ENCODE measurements at places on chromosomes 1 and 21.
A peak's percentile ranks its signal among the peaks of the same experiment; 100 is the strongest.

DNA sequence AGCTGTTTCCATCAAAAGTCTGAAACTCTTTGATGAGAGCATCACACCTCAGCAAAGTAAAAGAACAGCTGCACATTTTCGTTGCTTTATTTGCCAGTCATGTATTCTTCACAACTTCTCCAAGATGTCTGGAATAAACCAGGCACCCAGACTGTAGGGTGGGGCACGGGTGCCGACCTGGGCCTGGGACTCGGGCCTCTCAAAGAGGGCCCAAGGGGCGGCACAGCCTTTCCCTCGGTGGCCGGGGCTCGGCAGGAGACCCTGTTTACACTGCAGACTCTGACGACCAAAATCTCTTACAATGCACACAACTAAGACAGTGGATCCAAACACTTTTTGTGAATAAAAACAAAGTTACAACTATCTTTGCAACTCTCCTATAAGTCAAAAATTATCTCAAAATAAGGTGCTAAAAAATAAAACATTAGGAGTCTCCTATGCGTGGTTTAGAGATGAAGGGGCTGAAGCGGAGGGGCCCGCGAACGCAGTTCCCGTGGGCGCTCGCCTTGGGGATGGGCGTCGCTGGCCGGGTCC is 696 bp downstream of the LSS start:
- no peak for DNase-seq

DNA sequence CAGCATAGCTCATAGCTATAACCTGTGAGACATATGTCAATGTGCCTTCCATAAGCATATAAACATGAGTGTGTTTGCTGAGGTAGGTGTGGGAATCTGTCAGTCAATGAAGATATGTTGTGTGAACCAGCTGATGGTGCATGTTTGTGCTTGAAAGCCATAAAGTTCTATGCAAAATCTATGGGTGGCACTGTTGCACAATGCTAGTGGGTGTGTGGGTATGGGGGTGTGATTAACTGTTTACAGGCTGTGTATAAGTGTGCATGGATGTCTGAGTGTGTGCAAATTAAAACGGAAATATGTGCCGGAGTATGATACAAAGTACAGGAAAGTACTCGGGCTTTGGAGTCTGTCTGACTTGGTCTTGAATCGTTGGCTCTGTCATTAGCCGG is 1.0 kb upstream of the ATP2B4 start:
- peak; percentile 67 for DNase-seq

DNA sequence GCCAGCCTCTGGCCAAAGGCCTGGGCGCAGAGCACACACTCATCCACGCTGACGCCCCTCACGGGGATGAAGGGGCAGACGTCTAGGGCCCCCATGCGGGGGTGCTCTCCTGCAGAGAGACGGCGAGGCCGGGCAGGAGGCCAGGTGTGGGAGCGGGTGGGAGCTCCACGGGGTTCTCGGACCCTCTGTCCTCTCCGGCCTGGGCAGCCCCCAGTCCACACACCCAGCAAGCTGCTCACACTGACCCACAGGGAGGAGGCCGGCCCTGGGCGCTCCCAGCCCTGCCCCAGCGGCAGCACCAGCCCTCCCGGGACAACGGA is 2.5 kb downstream of the FTCD start:
- no peak for DNase-seq

DNA sequence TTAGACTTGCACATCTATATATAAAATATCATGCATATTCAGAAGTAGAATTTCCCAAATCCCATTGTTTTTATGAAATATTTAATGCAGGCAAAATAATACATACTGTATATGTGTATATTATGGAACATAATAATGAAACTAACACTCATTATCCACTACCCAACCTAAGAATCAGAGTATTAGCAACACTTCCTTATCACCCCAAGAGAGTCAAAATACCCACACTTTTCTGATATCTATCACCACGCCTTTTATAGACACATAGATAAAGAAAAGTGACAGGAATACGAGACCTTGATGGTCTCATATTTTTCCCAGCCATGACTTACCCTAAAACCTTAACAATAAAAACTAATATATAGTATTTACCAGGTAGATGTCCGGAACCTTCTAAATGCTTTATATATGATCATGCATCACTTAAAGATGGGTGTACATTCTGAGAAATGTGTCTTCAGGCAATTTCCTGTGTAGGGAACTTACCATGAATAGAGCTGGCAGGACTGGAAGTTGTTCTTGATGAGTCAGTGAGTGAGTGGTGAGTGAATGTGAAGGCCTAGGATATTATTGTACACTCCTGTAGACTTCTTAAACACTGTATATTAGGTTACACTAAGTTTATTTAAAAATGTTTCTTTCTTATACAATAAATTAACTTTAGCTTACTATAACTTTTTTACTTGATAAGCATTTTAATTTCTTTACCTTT is 45.5 kb downstream of the TNFSF4 start:
- DNase-seq, result no peak

DNA sequence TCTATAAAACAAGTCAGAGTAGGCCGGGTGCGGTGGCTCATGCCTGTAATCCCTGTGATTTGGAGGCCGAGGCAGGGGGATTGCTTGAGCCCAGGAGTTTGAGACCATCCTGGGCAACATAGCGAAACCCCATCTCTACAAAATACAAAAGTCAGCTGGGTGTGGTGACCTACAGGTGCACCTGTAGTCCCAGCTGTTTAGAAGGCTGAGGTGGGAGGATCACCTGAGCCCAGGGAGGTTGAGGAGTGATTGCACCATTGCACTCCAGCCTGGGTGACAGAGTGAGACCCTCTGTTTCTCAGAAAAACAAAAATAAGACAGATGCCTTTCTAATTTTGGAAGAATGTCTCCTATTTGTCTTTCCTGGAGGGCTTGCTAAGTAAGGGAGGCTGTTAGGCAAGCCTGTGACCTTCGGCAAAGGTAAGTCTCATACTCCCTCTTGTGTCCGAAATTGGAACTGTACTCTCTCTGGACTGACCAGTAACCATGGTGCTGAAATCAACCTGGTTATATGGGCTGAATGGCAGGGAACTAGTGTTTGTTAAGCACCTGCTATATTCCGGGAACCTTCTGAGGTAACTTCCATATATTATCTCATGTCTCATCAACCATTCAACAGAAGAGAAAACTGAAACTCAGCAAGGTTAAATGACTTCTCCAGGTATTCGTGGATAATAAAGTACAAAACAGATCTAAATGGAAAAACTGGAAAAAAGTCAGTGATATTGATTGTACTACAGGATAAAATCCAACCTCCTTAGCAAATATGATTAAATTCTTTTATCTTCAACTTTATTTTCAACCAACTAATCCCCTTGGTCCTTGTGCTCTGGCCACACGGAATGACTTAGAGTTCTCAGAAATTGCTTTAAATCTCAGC is 11.8 kb upstream of the RAB3B start:
- DNase-seq, result peak; percentile 24

- no peak for DNase-seq
These were observed 129.3 kb downstream of the TMEM53 start for GRCh38 chr1:44544960-44545359.

DNA sequence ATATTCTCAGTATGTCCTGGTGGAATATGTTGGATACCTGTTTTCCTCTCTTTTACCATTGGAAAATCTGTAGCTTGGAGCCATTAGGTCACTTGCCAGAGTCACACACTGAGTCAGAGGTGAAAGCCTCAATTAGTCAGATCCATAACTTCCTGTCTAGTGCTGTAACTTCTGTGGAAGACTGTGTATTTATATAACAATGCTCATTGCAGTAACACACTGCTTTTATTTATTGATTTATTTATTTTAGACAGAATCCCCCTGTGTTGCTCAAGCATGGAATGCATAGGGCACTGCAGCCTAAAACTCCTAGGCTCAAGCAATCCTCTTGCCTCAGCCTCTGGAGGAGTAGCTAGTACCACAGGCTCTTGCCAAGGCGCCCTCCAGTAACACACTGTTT is 1.3 kb upstream of the DOCK7 start:
- DNase-seq, result no peak

GRCh38 chr1:185559684-185560331 is 174.4 kb upstream of the HMCN1 start:
- DNase-seq, result peak; percentile 40

GRCh38 chr1:33430692-33431593 is at the start of gene PHC2:
Gene PHC2 (minus strand): TSS chr1:33431095. CDS start chr1:33375539, 55,556 bp downstream.
- DNase-seq, result peak; percentile 96

DNA sequence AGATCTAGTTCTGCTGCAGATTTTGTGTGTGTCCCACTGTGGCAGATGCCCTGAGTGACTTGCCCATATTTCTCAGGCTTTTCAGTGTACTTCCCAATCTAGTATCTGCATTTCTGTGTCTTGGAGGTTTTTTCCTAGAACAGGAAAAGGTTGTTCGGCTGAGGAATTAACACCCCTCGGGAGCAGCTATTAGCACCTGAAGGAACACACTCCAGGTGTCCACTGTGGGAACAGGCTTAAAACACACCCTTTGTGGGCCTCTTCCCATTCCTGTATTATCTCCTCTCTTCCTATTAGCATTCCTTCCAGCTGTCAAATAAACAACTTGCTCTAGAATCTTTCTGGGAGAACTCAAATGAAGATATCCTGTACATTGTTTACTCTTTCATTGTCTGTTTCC is 178.3 kb downstream of the HMCN1 start:
- DNase-seq, result no peak

GRCh38 chr1:6001992-6002576 is 9.9 kb upstream of the NPHP4 start:
- DNase-seq, result no peak

GRCh38 chr21:37278199-37278598 is 11.1 kb upstream of the VPS26C start:
- no peak for DNase-seq

GRCh38 chr1:196546272-196547111 is 61.7 kb downstream of the KCNT2 start:
- no peak for DNase-seq

GRCh38 chr21:45256021-45256911 is 31.4 kb downstream of the POFUT2 start:
- no peak for DNase-seq

DNA sequence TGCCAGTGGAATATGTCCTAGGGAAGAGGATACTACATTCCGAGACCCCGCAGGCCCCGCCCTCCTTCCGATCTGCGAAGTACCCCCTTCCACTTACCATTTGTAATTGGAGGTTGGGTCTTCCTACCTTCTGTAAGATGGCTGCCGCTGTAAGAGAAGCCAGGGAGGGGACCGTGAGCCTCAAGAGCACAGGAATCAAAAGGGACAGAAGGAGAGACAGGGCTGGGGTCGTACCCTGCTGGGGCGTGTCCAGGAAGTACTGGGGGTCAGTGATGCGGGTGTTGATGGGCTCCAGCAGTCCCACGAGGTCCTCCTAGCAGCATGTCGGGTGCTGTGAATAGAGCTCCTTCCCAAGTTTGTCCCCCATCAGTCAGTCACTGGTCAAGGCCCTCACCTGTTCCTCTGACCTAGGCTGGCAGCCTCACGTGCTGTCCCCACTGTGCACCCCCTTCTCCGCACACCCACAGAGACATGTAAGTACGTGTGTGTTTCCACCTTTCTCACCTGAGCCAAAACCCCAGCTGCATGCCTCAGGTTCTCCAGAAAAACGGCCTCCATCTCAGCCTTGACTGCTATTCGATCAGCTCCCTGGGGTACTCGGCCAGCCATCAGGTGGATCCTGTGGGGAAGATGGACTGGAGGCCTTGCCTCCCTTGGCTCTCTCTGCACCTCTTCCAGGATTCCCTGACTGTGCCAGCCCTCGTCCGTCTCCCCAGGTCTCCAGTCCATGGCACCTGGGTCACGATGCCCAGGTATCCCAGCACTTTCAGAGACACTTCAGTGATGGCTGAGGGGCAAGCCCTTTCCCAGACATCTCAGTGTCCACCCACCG is 1.8 kb downstream of the HYI start:
- no peak for DNase-seq

- no peak for DNase-seq
These were observed 33.4 kb downstream of the HSD17B7 start for GRCh38 chr1:162823771-162824525.

DNA sequence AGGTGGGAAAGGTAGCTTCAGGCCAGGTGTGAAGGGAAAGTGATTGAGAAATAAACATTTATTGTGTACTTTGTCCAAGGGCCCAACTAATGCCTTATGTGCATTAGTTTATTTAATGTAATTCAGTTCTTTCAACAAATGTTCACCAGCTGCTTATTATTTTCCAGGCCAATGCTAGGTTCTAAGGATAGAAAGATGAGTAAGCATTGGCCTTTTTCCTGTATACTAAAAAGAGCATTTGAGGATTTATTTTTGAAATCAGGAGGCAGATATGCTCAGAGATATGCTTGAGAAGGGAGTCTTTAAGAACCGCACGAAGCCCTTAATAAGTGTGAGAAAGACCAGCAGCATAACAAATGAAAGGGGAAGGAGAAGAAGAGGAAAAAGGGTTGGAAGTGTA is 32.0 kb downstream of the CLCA1 start:
- no peak for DNase-seq

- DNase-seq, result no peak
These were observed 336.3 kb upstream of the NCAM2 start for GRCh38 chr21:20661745-20662422.

DNA sequence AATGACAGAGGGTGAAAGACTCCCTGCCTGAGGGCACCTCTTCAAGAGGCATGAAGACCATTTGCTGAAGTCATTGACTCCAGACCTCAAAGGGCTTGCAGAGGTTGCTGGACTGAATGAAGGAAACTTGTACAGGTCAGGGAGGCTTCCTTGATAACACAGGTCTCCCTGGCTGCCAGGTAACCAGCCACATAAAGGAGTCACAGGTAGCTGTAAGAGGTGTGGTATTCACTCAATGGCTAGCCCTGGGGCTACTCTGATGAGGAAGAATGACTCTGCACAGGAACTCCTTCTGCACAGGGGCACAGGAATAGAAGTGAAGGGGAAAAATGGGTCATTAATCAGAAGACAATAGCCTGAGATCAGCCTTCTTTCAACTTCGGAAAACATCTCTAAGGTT is 187.5 kb downstream of the LMX1A start:
- no peak for DNase-seq

- no peak for DNase-seq
These were observed 66.9 kb upstream of the TINAGL1 start for GRCh38 chr1:31509124-31510072.

DNA sequence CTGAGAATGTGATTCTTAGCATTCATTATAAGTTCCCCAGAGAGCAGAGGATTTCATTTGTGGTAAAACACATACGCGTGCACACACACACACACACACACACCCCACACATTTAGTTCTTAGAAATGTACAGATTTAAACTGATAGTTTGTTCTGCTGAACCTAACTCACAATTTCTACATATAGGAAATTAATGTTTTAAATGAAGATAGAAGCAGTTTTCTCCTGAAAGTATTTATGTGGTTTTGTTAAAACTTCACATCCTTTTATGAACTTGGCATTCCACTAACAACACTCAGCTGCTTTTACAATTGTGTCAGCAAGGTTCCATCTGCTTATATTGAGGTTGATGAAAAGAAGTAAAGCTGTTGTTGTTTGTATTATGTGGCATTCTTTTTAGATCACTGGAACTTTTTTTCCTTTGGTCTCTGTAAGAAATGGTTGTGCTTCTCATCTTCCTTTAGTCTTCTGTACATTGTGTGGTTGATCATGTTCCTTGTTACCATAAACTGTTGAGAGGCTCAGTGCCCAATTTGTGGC is 41.6 kb downstream of the AK4 start:
- no peak for DNase-seq

GRCh38 chr1:82086739-82087138 is 286.0 kb downstream of the ADGRL2 start:
- DNase-seq, result no peak

GRCh38 chr1:10249808-10250457 is 39.6 kb downstream of the KIF1B start:
- no peak for DNase-seq

- no peak for DNase-seq
These were observed 136.6 kb upstream of the ZNF648 start for GRCh38 chr1:182198006-182198605.

GRCh38 chr1:37128091-37128490 is 93.8 kb upstream of the GRIK3 start:
- DNase-seq, result no peak

GRCh38 chr1:184684285-184685074 is 70.2 kb downstream of the EDEM3 start:
- DNase-seq, result no peak
